NCI-H1048 (cell line): ENCODE measurements at places on chromosomes 5 and 9.

DNA sequence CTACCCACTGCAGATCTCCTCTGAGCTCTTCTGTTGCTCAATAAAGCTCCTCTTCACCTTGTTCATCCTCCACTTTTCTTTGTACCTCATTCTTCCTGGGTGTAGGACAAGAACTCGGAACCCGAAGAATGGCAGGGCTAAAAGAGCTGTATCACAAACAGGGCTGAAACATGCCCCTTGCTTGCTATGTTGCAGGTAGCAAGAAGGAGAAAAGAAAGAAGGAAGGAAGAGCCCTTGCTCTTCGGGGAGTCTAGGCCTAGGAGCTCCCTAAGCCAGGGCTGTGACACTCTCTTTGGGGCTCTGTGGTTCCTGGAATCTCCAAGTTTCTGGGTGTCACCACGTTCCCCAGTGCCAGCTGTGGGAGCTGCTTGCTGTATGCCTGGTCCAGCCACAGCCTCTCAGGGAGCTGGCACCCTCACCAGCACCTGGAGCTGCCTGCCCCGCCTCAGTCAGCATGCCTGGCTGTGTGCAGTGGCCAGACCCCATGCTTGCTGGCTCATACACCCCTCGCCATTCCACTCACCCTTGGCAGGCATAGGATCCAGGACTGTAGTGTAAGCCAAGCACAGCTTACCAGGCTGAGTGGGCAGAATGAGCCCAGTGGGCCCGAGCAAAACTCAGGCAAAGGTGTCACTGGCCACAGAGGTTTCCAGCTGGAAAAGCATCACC lies 274.8 kb upstream of the ADRA1B start:
- no peak for DNase-seq

- no peak for DNase-seq
Measured at GRCh38 chr9:92752812-92753404, 11.7 kb downstream of the BICD2 start.

DNA sequence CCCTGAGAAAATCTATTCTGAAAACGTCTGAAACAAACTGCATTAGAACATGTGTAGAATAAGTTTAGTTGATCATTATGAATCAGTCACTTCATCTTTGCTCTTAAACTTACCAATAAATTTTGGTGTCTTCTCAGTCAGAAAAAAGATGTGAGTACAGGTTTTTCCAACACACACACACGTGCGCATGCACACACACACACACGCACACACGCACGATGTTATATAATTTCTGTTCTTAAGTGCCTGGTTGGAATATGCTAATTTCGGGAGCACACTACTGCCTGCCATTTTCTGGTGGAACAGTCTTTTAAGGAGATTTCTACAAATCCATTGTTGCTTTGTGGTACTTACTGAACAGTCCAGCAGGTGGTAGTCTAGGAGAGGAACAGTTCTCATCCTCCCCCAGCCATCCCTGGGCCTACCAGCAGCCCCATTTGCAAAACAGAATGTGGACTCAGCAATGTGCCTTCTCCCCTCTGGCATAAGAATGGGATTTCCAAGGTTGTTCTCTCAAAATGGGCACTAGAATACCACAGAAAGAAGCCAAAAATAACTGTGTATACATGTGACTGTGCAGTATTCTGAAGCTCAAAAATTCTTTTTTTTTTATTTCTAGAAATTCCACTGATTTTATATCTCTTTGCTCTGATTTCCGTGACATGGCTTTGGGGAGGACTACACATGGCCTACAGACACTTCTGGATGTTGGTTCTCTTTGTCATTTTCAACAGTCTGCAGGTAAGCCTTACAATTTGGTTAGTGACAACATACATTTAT lies 281.3 kb downstream of the ARRDC3 start:
- DNase-seq = no peak

DNA sequence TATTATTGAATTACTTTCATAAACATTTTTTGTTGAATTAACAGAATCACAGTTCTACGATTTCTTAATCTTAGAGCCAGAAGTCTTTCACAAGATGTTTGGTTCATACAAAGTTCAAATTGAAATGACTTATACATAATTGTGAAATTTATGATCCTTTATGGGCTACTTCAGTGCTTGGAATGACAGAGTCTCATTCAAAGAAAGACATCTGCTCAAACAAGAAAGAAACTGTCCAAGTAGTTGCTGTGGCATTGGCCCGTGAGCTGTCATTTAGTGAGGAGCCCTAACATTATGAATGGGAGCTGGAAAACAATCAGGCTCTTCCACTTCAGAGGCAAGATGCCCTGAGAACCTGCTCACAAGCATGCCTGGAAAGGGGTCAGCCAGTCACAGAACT lies 63.4 kb downstream of the AUH start:
- DNase-seq = no peak

GRCh38 chr5:115857626-115858349 lies 16.1 kb downstream of the AP3S1 start:
- DNase-seq = no peak

DNA sequence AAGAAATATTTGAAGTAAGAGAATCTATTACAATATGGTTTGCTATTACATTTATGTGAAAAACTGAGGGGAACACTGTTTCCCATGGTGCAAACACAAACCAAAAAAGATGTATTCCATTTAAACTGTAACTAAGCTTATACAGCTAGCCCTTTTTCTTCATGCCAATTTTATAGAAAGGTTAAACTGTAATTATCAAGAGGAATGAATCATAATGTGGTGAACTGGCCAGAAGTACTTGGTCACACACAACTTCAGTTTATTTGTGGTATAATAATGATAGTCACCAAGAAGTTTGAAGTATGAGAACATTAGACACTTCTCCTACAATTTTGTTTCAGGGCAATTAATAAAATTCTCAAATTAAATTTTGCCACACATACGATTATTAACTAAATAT lies 177.9 kb downstream of the XRCC4 start:
- DNase-seq = no peak

DNA sequence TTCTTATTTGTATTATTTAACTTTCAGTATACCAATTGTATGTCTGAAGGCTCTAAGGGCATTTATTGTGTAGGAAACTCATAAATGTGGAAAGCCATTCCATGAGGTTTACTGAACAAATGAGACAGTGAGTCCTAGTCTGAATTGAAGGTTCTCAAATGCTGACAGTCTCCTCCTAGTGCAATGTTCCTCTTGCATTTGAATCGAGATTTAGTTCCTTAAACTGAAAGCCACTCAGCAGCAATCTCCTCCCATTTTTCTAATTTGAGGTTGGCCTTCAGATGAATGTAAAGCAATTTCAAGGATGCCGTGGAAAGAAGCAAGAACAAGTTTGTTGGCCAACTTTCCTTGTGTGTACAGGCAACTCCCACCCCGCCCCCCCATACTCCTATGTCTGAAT lies 493.2 kb upstream of the KLF4 start:
- no peak for DNase-seq

DNA sequence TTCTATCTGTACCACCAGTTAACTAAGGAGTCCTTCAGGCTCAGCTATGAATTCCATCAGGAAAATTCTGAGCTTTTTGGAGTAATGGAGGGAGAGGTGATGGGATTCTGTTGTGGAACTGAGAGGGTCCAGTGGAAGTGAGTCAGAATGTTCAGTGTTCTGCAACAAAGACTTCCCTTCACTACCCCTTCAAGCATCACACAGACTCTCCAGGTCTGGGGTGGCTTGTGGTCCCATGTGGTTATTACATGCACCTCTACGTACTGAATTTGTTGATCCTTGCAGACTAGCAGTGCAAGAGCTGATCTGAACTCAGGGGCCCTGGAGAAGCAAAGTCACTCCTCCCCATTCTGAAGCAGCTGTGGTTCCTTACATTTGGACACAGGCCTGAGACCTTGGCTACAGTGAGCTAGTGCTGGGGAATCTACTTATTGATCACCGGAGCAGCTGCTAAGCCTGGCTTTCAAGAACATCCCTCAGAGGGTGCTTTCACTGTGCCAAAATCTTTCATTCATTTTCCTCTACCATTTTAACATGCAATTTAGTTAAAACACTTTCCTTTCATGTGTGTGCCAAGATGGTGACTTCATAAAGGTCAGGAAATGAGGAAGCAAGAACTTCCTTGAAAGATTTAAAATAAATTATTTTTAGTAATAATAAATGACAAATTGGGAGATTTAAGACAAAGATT lies 75.0 kb upstream of the TNC start:
- no peak for DNase-seq

DNA sequence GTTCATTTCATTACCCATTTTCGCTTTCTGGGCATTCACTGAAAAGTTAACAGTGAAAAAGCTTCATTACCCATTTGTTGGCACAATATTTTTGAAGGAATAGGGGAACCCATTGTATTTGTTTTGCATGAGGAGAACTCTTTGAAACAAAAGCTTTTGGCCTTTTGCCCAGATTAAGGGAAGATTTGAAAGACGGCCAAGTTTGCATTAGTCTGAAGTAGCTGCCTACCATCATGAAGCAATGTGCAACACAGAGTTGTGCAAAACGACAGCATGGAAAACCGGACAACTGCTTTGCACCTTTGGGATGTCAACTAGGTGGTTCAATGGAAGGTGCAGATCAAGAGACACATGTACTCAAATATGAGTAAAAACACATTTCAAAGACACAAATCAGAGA lies 84.9 kb downstream of the TRPM3 start:
- no peak for DNase-seq

GRCh38 chr9:110217656-110218099 lies 9.7 kb upstream of the C9orf152 start:
- DNase-seq = no peak

- DNase-seq = no peak
Measured at GRCh38 chr9:90774071-90774470, 27.5 kb upstream of the SYK start.

GRCh38 chr9:136902259-136902821 lies 16.0 kb downstream of the TRAF2 start:
- DNase-seq = no peak

DNA sequence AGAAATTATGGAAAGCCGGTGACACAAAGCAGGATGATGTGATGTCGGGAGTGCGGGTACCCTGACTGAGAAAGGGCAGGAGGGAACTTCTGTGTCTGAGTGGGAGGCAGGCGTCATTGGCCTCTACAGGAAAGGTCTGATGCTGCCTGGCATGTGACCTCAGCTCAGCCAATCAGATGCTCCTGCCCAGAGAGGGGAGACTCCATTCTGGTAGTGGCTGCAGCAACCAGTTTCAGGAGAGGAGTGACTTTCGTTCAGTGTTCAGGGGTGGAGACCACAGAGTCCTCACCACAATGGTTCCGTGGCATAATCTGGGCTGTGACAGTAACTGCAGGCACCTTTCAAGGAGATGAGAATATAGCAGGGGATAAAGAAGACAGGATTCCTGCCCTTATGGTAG lies 6.7 kb upstream of the SFXN1 start:
- DNase-seq = no peak

GRCh38 chr9:131675437-131676022 lies 64.3 kb downstream of the RAPGEF1 start:
- no peak for DNase-seq

GRCh38 chr5:119327018-119327417 lies 28.8 kb upstream of the TNFAIP8 start:
- DNase-seq = no peak

DNA sequence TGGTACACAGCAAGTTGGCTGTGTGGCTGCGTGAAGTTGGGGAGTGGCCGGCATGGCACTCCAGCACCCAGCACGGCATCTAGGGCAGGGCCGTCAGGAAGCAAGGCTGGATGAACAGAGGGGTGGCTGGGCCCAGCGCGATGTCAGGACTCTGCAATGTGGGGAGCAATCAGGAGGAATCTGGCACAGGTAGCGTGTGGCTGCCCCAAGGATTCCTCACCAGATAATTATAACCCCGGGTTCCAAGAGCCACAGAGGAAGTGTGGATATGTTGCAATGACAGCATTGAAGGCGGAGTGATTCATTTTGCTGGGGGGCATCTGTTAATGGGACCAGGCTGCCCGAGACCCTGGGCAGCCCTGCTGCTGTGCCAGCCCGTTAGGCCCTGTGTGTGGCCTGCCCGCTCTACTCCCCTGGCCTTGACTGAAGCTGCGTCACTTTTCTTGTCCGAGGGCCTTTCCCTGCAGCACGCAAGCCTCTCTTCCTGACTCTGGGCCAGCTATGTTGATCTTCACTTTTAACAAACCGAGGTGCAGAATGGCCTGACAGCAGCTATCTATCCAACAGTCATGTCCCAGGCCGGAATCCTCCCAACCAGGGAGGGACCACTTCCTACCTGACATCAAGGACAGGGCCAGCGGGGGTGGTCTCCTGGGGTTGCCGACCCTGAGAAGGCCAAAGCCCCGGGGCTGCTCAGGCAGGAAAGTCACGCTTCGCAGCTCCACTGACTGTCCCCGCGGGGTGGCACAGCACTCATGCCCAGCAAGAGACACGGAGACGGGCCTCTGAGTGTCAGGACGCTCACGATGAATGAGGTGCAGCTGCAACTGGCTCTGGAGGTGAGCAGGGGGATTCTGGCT lies 118.0 kb upstream of the PHYKPL start:
- DNase-seq = no peak

DNA sequence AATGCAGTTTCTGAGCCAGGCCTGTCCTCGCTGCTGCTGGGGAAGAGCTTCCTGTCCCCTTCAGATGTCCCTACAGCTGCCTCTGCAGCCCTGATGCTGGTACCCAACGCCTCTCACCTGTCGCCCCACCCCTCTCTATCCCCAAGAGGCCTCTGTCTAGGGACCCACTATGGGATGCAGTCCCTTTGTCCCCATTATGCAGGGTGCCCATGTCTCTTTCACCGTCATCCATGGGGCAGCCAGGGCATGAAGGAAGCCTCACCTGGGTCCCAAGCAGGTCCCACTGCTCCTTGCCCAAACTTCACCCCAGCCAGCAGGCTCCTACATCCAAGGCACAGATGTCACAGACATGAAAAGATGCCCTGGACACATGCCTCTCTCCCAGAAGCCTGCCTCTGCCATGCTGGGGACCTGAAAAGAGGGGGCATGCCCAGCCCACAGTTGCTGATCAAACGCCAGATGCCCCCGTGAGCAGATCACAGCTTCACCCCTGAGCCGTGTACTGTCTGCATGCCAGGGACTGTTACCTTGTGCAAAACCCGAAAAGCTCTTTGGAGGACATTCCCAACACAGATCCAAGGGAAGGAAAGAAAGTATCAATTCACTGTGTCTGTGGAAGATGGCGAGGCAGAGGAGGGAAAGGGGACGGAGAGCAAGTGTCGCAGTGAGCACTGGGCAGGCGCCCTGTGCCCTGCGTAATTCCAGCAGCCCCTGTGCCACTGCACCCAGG lies 81.0 kb downstream of the ADAMTS2 start:
- DNase-seq = no peak
